ENCODE measurements at places on chromosomes 7 and 10. TPM values are rescaled to one million over a fixed set of nuclear protein-coding genes. Genes with fewer than 3 reads are reported as not detected.

GRCh38 chr7:98613601-98614425, 3.3 kb upstream of the NPTX2 start:
- no peak for DNase-seq

GRCh38 chr10:117431160-117431559, 55.9 kb upstream of the PDZD8 start:
- DNase-seq, result no peak

- no peak for DNase-seq
Measured at GRCh38 chr7:101556453-101556968, 72.6 kb downstream of the MYL10 start.

GRCh38 chr7:134920026-134920753, 66.1 kb upstream of the AGBL3 start:
- no peak for DNase-seq

GRCh38 chr7:36202398-36202797, 49.3 kb downstream of the EEPD1 start:
- DNase-seq, result no peak

GRCh38 chr7:47381134-47381495, 200.8 kb downstream of the TNS3 start:
- DNase-seq, result no peak

DNA sequence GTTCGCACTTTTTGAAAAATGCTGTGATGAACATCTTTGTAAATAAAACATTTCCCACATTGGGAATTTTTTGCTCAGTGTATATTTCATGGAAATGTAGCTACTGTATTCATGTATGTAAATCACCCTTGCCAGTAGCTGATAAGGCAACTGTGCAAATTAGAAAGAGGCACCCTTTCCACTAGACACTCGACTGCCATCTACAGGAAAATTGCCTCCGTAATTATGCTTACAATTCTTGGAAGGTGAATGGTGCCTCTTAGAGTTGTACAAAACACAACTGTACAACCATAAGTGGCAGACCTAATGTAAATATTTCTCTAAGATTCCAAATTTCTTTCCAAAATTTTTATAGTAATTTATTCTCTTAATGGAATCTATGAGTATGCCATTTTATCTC, 491.7 kb downstream of the CCSER2 start:
- no peak for DNase-seq

DNA sequence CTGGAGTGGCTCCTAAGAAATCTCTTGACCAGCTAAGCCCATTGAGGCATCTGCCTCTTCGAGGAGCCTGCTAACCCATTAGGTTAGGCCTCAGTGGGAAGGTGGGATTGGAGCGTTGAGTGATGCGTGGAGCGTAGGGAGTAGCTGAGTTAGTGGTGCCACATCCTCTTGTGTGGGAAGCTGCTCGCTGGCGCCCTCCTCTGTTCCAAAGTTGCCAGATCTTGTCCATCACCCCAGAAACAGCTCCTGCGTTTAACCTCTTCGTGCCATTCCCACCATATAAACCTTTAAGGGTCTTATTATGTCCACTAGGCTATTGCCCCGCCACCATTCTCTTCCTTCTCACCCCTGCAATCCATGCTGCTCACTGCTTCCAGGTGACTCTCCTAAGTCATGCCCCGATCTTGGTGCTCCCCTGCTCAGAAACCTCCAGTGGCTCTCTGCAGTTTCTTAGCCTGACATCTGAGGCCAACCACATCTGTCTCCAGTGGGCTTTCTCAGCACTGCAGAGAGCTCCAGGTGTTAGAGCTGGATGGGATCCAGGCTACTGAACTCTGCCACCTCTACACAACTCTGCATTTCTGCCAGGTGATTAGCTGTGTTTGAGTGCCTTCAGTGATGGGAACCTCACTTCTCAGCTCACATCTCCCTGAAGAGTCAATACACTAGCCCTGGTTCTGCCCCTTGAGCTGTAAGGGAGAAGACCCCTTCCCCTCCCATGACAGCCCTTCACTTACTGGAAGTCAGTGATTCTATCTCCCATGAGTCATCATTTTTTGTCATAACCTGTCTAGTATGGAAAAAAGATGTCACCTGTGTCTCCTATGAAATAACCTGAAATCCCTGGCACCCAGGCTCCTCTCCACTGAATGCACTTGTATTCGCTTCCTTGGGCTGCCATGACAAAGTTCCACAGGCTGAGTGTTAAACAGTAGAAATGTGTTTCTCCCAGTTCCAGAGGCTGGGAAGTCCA, 65.0 kb upstream of the FGFR2 start:
- DNase-seq, result no peak

- DNase-seq, result no peak
Measured at GRCh38 chr7:111528331-111528730, 34.0 kb downstream of the IMMP2L start.

GRCh38 chr10:112519133-112519761, 72.2 kb downstream of the VTI1A start:
- no peak for DNase-seq

- no peak for DNase-seq
Measured at GRCh38 chr10:121503587-121504051, 94.6 kb downstream of the FGFR2 start.

DNA sequence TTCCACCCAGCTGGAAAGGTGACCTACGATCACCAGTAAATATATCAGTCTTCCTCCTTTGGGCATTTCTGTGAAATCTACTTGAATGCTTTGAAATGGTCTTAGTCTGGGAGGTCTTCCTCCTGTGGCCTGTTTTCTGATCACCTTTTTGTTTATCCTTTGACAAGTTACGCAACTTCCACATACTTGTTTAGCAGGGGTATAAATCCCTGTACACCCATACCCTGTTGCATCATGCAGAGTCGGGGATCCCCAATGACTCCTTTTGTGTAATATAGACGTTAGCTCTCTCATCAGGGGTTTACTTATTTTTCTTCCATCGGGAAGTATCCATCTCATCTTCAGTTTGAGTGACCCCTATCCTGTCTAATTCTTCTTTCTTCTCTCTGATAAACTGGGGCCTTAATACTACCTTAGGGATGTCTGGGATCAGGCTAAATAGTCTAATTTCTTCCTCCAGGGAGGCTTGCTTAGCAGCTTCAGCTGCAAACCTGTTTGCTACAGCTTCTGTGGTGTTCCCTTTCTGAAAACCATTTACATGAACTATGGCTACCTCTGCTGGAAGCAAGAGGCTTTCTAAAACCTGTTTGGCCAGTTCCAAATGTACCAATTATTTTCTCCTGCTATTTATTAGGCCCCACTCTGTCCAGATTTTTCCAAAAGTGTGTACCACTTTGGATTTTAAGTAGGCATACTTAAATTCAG, 25.8 kb downstream of the MAPK8 start:
- no peak for DNase-seq

DNA sequence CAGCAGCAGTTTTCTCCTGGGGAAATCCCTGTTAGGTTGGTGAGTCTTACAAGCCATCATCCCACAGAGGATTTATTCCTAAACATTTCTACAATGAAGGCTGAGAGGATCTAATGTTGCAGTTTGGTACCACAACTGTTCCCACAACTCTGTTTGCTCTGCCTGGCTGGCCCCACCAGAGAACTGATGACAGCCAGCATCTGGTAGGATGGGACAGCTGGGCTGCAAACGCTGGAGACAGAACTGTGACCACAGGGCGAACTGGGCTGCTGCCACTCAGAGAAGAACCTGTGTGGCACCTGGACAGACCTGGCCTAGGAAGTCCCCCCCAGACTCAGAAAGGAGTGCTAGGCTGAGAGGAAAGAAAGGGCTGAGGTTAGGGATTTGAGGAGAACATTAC, 94.8 kb downstream of the CALN1 start:
- no peak for DNase-seq

- no peak for DNase-seq
Measured at GRCh38 chr7:8305625-8306388, 43.8 kb upstream of the ICA1 start.

GRCh38 chr7:108178398-108178797, 48.2 kb upstream of the LAMB4 start:
- DNase-seq, result no peak

GRCh38 chr7:55246171-55246570, 119.0 kb upstream of the LANCL2 start:
- DNase-seq, result no peak

- DNase-seq, result no peak
Measured at GRCh38 chr10:93065675-93066543, 5.3 kb downstream of the CYP26C1 start.

DNA sequence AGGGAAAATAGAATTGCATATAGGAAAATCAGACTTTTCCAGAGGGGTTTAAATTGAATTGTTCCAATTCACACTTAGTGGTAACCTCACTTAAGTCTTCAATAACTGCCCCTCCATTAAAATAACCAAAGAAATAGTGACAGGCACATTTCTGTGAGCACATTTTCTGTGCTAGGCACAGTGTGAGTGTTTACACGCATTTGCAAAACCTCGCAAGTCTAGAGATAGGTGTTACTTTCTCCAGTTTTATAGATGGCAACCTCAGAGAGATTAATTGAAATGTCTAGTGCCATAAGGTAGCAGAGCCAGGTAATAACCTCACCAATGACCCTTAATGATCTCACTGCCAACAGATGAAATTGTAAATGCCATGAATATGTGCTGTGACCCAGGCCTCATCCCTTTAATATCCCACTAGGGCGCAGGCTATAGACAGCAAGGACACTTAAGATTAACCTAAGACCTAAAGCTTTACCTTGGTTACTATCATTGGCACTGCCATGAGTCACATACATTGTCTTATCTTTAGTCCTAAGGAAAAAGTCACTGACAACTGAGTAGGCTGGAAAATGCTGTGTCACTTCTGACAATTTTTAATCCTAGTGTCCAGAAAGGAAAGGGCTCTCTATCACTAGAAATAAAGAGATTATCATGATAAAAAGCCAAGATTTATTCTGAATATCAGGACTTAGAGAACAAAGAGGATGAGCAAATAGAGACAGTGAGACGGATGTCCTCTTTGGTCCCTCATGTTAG, 187.8 kb downstream of the PPP1R17 start:
- DNase-seq, result no peak

GRCh38 chr10:34710391-34710751, 104.7 kb downstream of the PARD3 start:
- DNase-seq, result no peak

DNA sequence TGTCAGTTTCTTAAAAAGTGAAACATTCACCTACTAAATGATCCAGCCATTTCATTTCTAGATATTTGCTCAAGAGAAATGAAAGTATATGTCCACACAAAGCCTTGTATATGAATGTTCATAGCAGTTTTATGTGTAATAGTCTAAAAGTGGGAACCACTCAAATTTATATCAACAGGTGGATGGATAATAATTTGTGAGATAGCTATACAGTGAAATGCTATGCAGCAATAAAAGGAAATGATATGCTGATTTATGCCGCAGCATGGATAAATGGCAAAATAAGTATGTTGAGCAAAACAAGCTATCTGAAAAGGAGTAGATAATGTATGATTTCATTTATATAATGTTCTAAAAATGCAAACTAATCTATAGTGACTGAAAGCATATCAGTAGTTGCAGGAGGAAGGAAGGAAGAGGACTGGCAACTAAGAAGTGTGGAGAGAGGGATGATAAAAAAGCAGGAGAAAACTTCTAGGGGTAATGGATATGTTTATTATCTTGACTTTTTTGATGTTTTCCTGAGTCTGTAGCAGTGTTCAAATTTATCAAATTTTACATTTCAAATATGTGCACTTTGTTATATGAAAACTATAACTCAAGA, 80.6 kb downstream of the ABCB5 start:
- no peak for DNase-seq

DNA sequence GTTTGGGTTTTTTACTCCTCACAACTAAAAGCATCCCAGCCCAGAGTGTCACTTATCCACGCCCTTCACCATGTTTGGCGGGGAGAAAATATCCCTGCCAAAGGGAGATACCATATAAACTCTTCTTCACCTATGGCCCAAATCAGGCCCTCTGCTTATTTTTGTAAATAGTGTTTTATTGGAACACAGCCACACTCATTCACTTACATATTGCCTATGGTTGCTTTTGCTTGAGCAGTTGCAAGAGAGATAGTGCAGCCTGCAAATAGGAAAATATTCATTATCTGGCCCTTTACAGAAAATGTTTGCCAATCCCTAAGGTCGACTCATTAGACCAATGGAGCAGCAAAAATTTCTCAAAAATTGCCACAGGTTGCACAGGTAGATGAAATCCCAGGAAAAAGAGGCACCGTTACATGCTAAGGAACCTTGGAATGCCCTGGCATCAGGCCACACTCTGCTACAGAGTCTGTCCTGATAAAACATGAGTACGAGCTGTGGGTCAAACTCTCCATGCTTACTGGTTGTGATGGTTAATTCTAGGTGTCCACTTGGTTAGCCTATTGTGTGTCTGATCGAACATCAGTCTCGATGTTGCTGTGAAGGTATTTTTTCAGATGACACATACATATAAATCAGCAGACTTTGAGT, 7.9 kb upstream of the RASSF4 start:
- DNase-seq, result peak; percentile 13

- DNase-seq, result no peak
Measured at GRCh38 chr10:62885684-62886461, 69.7 kb upstream of the EGR2 start.

- DNase-seq, result no peak
Measured at GRCh38 chr10:91512458-91512857, 102.3 kb downstream of the HECTD2 start.

GRCh38 chr7:108073305-108074070, 56.7 kb downstream of the LAMB4 start:
- DNase-seq, result no peak

GRCh38 chr10:112774798-112775197, 175.2 kb upstream of the TCF7L2 start:
- DNase-seq, result no peak

DNA sequence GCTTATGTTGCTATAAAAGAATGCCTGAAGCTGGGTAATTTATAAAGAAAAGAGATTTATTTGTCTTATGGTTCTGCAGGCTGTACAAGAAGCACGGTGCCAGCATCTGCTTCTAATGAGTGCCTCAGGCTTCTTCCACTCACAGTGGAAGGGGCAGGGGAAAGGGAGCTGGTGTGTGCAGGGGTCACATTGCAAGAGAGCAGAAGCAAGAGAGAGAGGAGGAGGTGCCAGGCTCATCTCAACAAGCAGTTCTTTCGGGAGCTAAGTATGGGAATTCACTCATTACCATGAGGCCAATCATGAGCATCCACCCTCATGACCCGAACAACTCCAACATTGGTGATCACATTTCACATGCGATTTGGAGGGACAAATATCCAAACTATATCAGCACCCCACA, 17.2 kb upstream of the SLK start:
- no peak for DNase-seq

DNA sequence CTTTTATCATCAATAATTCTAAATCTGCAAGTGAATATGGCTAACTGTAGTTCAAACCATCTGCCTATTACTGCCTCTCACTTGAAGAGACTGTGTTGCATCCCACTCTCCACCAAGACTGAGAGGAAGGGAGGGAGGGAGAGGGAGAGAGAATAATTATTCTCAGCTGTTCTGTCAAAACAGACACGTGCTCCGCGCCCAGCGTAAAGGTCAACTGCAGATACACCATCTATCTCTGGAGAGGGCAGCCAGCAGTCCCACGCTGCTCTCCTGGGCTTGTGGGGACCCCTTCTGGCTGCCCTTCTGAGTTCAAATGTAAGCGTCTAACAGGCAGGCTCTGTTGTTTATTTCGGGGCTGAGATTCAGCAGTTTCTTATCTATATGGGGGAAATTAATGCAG, 625.5 kb upstream of the GALNT17 start:
- no peak for DNase-seq

The CHRM2 gene
- total RNA-seq, result 0.47 TPM

The FBXO24 gene
- 0.36 TPM for total RNA-seq

The ANKRD1 gene
- 3.8 TPM for total RNA-seq

The SVOPL gene
- total RNA-seq, result not detected

The FEZF1 gene
- 0.19 TPM for total RNA-seq

The PCLO gene
- 0.75 TPM for total RNA-seq

The COMMD3 gene
- 31.9 TPM for total RNA-seq

The CUZD1 gene
- total RNA-seq, result 0.28 TPM

The FAM237B gene
- not detected for total RNA-seq

Measured in omental fat pad (tissue), 4 donors.